Activated T-cell treated with anti-CD3 and anti-CD28 coated beads for 1 hour (primary cell): ENCODE measurements at places on chromosomes 1 and 21.
A peak's percentile ranks its signal among the peaks of the same experiment; 100 is the strongest.

- no peak for DNase-seq
These were observed 140.4 kb upstream of the BEND5 start for GRCh38 chr1:48917070-48917454.

DNA sequence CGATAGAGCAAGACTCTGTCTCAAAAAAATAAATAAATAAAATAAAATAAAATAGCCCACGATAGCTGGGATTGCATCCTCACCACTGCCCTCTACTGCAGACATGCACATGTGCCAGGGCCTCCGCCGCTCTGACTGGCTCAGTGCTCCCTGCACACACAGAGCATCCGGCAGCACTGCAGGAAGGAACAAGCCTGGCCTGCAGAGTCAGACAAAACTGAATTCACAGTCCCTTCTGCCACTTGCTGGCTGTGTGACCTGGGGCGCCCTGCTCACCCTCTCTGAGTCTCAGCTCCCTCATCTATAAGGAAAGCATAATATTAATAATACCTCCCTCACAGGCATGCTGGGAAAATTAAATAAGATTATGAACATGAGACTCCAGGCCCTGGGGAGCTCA is 35.4 kb downstream of the CSMD2 start:
- no peak for DNase-seq

GRCh38 chr1:109391626-109392025 is 6.1 kb downstream of the SORT1 start:
- DNase-seq: no peak

DNA sequence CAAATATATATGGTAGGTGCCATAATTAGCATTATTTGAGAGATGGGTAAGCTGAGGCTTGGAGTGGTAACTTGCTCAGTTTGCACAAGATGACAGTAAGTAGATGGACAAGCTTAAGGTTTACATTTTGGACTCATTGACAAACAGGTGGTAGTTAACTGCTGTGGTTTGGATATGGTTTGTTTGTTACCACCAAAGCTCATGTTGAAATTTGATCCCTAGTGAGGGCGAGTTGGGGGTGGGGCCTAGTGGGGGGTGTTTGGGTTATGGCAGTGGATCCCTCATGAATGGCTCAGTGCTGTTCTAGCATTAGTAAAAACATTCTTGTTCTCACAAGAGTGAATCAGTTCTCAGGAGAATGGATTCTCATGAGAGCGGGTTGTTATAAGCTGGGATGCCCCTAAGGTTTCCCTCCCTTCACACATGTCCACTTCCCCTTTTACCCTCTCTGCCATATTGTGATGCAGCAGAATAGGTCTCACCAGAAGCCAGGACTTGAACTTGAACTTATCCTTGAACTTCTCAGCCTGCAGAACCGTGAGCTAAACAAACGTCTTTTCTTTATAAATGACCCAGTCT is 6.6 kb upstream of the PRRX1 start:
- DNase-seq: no peak

- DNase-seq: no peak
These were observed 28.0 kb downstream of the PTBP2 start for GRCh38 chr1:96749618-96750017.

DNA sequence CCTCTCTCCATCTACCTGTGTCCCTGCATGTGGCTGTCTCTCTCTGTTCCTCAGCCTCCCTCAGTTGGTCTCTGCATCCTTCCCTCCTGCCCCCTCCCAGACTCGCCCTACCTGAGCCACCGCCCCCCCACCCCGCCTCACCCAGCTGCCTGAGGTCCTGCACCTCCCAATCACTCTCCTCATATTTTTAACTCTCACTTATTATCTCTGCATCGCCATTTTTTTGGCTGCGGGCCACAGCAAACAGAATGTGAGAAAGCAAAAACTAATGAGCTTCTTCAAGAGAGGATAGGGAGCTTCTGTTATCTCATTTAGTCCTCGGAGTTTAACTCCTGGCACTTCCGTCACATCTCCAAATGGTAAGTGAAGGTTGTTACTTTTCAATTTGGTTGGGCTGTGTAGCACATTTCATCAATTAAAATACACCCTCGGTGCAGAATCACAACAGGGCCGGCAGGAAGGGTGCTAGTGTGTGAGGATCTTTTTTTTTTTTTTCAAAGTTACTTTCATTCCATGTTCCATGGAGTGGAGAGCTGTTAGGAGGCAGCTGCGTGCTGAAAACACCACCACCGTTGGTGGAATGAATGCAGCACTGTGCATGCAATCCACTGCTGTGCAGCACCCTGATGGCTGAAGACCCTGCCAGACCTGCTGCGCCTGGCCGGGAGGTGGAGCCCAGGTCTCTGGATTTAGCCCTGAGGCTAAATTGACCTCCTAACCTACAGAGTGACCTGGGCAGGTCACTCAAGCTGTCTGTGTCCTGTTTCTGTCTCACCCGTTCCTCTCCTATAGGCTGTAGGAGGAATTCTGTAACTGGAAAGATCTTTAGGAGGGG is 157.2 kb upstream of the NFIA start:
- DNase-seq: no peak

DNA sequence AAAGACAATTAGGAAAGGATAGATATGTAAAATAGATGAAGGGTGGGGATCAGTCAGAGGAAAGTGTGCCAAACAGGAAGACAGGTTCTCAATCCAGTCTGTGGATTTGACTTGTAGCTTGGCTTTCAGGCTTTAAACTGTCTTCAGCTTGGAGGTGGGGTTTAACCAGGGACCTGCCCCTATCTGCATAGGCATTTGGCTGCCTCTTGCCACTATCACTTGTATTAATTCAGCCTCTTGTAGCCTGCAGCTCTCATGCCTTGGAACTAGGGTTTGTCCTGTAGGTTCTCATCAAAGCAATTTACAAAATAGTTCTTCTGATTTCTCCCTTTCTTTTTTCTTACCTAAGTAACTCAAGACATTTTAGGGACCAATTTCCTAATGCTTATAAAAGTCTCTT is 88.8 kb upstream of the PAXBP1 start:
- no peak for DNase-seq

DNA sequence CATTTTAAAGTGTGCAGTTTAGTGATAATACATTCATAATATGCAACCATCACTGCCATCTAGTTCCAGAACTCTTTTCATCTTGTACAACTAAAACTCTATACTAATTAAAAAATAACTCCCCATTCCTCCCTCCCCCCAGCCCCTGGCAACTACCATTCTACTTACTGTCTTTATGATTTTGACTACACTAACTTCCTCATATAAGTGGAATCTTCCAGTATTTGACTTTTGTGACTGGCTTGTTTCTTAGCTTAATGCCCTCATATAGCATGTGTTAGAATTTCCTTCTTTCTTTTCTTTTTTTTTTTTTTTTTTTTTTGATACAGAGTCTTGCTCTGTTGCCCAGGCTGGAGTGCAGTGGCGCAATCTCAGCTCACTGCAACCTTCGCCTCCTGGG is 1.4 kb upstream of the NVL start:
- DNase-seq: no peak

DNA sequence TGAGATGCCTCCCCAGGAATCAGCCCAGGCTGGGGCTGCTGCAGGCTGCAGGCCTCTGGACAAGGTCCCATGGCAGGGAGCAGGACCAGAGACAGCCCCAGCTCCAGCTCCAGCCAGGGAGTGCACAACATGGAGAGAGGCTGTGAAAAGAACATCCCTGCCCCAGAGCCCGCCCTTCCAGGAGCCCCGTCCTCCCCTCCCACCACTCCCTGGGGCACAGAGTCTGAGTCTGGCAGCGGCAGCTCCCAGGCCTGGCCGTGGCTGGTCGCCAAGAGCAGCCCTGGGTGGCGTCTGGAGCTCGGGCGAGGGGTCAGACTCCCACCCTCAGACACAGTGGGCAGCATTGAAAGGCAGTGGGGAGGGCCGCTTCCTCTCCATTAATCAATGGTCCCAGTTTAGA is 37.8 kb downstream of the MEGF6 start:
- no peak for DNase-seq

DNA sequence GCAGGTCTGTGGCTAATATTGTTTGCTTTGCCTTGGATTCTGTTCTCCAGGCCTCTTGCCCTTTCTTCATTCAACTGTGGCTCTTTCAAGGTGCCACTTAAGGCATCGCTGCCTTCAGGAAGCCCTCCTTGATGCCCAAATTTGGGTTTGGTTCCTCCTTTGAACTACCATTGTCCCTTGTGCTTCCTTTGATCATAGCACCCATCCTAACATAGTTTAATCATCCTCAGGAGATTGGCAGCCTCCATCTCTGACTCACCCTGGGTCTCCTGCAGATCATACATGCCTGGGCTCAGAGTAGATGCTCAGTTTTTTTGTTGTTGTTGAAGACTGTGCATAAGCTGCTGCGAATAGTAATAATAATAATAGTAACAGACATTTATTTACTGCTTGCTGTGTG is 54.4 kb upstream of the ACOT11 start:
- no peak for DNase-seq

- DNase-seq: no peak
These were observed 1.2 kb downstream of the RNASEL start for GRCh38 chr1:182587666-182588499.

GRCh38 chr1:231392389-231393131 is 29.5 kb downstream of the EGLN1 start:
- DNase-seq: no peak

GRCh38 chr21:25925064-25925800 is 190.5 kb downstream of the GABPA start:
- DNase-seq: no peak

- DNase-seq: no peak
These were observed 90.7 kb downstream of the RHOU start for GRCh38 chr1:228825840-228826484.

DNA sequence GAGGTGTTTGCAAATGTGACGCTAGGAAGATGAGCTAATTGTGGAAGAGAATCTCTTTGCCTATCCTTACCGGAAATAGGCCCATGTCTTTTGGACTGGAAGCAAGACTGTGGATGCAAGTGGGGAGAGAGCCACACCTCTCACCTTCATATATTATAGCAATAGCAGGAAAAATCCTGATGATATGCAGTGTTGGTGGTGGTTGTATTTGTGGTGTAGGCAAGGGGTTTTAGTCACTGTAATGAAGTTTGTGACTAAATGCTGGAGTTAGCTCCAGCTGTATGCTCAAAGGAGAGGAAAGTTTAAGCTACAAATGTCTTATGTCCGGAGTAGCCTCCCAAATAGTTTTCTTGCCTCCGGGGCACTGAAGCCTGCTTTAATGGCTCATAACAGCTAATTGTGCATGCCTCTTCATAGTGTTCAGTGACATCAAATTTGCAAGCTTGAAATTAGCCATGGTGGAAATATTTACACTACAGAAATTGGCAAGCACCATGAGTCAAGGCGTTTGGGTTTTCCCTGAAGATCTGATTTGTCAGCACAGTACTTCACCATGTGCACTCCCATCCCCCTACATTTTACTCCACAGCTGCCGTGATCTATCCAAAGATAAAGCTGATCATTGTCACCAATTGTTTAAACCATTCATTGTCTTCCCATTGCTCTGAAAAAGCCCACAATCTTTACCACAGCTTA is 102.6 kb upstream of the ZNF644 start:
- DNase-seq: no peak

- DNase-seq: no peak
These were observed 42.0 kb downstream of the PCSK9 start for GRCh38 chr1:55081188-55081904.

DNA sequence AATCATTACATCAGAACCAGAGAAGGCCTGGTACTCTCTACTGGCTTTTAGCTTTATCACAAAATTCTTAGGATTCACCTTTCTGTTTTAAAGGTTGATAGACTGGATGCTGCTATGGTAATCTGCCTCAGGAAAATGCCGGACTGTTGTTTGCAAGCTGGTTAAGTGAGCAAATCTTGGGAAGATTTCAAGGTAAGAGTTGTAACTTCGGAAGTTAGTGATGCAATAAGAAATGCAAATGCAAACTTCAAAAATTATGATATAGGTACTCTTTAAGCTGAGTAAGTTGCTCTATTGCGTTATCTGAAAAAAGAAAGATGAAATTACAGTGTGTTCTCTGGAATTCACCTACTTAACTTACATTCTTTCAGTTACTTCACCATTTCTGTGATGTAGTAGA is 4.4 kb upstream of the SLC16A1 start:
- DNase-seq: no peak

- DNase-seq: no peak
These were observed 190.9 kb upstream of the ADGRL4 start for GRCh38 chr1:79197421-79197820.

- DNase-seq: no peak
These were observed 103.5 kb upstream of the TLR5 start for GRCh38 chr1:223246476-223247112.

GRCh38 chr21:25562660-25563059 is 44.6 kb downstream of the MRPL39 start:
- no peak for DNase-seq

DNA sequence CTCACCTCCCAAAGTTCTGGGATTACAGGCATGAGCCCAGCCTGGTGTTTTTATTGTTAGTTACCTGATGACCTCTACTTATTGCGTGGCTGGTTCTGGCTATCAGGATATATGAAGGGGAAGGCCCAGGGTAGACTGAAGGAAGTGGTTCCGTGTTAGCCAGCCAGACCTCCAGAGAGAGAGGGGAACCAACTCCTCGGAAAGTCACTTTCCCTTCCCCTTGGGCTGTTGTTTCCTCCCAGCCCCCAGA is 2.5 kb upstream of the RCSD1 start:
- no peak for DNase-seq

- DNase-seq: no peak
These were observed 63.3 kb downstream of the PBX1 start for GRCh38 chr1:164622068-164622845.

- DNase-seq: no peak
These were observed 36.5 kb downstream of the GPSM2 start for GRCh38 chr1:108913105-108913948.

- DNase-seq: no peak
These were observed 139.8 kb downstream of the NCAM2 start for GRCh38 chr21:21137986-21138385.

DNA sequence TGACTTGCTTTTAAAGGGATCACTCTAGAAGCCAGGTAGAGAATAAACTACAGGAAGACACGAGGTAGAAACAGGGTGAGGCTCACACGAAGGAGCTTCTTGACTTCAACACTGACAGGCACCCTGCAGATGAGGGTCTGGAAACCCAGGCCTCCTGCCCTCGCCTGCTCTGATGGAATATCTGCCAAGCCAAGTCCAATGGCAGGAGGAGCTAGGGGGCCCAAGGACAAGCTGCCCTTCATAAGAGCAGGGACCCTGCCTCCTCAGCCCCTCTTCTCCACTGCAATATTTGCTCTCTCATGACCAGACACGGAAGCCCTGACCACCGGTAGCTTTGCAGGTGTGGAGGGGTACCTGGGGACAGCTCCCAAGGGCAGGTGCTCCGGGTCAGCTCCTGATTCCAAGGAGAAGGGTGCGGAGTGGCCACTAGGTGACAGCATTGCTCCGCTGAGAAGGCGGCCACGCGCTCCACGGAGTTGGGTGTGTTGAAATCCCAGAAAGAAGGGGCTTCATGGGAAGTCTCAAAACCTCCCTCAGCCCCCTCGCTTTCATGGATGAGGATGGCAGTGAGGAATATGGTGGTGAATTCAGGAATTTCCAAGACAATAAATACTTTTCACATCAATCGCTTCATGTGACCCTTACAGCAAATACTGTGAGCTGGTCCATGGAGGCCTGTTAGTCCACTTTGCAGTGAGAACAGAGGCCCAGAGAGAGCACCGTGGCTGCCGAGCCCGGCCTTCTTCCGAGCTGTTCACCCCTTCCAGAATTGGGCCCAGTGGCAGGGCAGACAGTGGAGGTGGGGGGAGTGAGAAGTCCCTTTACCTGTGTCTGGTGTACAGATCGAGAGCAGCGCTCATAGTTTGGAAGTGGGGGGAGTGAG is 33.2 kb upstream of the PAX7 start:
- peak; percentile 51 for DNase-seq
